ENCODE measurements at places on chromosomes 2 and 18.
A peak's percentile ranks its signal among the peaks of the same experiment; 100 is the strongest.

DNA sequence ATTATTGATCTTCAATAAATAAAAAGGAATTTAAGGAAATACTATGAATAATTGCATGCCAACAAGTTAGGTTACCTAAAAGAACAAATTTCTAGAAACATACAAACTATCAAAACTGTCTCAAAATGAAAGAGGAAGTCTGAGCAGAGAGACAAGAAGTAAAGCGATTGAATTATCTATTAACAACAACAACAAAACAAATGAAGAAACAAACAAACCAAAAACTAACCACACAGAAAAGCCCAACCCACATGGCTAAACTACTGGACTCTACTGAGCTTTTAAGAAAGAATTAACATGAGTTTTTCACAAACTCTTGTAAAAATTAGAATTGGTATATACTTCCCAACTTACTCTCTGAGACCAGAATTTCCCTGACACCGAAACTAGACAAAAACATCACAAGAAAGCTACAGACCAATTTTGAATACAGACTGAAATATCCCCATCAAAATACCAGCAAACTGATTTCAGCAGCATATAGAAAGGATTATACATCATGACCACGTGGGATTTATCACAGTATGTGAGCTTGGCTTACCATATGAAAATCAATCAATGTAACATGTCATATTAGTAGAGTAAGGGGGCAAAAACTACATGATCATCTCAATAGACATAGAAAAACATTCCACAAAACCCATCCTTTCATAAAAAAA, 16.6 kb upstream of the GALNT1 start:
- no peak for DNase-seq

DNA sequence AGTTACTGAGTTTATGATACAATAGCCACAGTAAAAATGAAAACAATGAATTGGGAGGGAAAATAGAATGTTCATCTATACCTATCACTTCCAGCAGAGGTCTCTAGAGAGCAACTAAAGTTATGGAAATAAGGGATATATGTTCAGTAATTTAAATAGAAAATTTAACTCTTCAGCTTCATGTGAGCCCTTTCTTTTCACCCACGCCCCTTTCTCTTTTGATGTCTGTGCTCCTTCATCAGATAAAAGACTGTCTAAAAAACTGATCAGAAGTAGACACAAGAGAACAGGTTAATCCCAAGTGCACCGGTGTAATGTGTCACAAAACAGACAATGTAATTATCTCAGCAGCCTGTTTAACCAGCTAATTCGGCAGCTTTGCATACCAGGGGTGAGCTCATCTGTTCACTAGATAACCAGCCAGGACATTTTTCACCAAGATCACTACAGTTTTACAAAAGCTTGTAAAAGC, 238.5 kb upstream of the ERBB4 start:
- no peak for DNase-seq

DNA sequence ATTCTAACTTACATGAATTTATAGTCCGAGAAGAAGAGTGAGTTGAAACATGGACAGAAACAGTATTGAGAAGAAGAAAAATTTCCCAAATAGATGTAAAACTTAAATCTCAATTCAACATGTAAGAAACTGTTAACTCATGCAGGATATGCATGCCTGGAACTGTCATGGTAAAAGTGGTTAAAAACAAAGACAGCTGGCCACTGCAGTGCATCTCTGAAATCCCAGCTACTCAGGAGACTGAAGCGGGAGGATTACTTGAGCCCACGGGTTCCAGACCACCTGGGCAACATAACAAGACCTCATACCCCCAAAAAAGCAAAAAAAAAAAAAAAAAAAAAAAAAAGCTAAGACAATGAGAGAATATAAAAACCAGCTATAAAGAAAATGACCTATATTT, 93.0 kb upstream of the TTC27 start:
- DNase-seq, result no peak

DNA sequence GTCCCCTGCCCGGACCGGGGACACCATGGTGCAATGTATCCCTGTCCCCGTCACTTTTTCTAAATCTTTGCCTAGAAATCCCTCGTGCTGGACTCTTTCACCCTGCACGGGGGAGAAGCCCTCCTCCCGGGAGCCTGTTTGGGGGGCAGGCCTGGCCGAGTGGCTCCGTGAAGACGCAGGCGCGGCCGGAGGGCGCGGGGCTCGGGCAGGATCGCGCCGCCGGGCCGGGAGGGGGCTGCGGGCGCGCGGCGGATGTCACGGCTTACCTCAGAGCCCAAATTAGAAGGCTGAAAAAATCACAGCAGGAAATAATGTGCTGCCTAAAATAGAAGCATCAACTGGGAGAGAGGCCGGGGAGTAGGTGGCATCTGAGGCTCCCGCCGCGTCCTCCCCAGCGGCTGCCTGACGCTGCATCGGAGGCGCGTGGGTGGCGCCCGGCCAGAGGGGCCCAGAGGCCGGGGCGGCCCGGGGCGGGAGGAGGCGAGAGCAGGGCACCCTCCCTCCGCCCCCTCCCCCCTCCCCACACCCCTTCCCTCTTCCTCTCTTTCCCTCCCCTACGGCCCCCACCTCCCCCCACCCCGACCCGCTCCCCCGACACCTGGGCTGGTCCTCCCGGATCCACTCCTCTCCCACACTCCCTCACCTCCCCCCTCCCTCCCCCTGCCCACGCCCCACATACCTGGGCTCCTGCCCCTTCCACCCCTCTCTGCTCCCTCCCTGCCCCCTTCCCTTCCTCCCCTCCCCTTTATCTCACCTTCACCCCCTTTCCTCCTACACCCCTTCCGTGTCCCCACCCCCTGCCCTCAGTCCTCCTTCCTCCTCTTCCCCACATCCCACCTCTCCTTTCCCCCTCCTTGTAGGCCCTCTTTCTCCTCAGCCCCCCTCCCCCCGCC, 51.9 kb downstream of the SLC4A1AP start:
- DNase-seq, result no peak

GRCh38 chr2:181399027-181399426, 58.2 kb upstream of the ITGA4 start:
- DNase-seq, result no peak

DNA sequence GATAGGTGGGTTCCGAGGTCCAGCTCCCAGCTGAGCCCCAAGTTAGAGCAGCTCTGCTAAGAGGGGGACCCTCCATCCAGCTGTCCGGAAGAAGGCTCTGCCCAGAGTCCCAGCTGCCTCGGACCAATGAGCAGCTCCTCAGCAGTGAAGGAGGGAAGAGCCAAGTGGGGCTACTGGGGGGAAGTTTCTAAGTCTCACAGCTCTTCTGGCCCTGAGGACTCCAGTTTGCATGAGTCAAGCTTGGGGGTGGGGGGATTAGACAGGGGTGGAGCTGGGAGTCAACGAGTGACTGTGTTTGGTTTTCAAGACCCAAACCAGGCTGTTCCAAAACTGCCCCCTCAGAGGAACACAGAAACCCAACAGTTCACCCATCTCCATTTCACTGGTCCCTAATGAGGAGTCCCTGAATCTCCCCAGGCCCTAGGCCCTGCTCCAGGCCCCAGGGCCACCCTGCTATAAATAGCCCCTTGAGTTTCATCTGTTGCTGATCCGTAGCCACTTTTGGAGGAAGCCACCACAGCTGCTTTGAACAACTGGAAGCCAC, 100.9 kb downstream of the TNS1 start:
- no peak for DNase-seq

GRCh38 chr2:200698217-200698616, 112.4 kb downstream of the AOX1 start:
- DNase-seq, result no peak

DNA sequence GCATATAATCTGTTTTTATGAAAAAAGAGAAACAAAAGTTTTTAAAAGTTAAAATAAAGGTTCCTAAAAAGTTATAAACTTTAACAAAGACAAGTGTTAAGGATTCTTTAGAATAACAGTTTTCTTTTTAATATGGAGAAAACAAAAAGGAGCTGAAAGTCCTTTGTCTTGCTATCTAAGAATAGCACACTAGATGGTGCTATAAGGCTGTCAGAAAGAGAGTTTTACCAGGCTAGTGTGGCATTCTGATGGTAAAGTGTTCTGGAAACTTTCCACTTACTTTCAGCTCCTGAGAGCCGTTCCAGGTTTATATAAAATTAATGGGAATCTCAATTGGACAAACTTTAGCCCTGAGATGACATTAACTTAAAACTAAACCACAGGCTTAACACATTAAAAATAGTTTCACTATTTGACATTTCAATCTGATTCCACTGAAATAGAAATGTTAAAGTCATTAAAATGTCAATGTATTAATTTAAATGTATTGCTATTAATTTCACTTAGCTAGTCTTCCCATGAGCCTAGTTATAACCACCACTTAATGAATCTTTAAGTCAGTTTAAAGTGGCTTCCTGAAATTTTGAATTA, 3.7 kb downstream of the FBXO48 start:
- no peak for DNase-seq

DNA sequence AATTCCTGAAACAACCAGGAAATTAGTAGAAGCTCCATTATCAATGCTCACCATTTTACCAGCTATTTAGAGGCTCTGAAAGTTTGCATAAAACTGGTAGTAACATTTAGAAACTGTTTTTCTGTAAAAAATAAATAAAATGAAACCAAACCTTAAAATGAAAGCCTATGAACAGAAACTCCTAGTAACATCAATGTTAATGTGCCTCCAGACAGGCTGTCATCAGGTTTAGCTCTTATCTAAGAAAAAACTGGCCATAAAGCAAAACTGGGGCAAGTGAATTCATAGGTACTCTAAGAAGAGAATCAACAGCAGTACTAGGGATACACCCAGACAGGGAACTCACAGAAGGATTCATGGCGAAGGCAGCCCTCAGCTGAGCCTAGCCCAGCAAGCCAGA, 8.0 kb downstream of the E2F6 start:
- no peak for DNase-seq

DNA sequence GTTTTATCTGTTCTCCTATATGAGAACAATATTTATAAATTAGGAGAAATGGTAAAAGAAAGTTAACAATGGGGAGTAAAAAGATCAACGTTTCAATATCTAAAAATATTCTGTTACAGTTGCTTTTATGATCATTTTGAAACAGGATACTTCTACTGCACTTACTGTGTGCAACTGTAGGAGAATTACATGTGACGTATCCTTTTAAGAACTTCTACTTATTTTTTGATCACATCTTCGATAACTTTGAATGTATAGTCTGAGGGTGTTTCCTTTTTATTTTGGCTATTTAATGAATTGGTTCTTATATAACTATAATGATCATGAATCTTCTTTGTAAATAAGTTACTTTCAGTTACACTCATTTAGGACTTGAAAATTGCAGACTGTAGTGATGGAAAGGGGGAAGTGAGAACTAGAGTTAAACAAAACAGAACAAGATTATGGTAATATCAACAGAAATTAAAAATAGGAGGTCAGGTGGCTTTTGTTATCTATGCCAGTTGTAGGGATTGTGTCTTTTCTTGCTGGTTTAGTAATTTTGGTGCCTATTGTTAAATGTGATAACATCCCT, 109.9 kb downstream of the MSTN start:
- no peak for DNase-seq

DNA sequence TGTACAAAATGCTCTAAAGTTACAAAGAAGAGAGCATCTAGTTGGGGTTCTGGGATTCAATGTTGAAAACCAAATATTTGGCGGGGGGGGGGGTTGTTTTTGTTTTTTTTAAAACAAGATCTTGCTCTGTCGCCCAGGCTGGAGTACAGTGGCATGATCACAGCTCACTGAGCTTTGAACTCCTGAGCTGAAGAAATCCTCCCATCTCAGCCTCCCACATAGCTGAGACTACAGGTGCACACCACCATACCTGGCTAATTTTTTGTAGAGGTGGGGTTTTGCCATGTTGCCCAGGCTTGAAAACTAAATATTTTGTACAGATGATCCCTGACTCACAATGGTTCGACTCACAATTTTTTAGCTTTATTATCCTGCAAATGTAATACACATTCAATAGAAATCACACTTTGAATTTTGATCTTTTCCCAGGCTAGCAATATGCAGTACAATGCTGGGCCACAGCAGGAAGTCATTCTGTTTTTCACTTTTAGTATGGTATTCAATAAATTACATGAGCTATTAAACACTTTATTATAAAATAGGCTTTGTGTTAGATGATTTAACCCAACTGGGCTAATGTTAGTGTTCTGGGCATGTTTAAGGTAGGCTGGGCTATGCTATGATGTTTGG, 7.6 kb downstream of the BARD1 start:
- DNase-seq, result no peak

- no peak for DNase-seq
These were observed 296.0 kb upstream of the KYNU start for GRCh38 chr2:142581491-142581890.

- no peak for DNase-seq
These were observed 3.2 kb downstream of the CABLES1 start for GRCh38 chr18:23138471-23138870.

- DNase-seq, result no peak
These were observed 14.7 kb upstream of the IKZF2 start for GRCh38 chr2:213166109-213166508.

GRCh38 chr18:11884396-11885030, 23.6 kb downstream of the MPPE1 start:
- no peak for DNase-seq

DNA sequence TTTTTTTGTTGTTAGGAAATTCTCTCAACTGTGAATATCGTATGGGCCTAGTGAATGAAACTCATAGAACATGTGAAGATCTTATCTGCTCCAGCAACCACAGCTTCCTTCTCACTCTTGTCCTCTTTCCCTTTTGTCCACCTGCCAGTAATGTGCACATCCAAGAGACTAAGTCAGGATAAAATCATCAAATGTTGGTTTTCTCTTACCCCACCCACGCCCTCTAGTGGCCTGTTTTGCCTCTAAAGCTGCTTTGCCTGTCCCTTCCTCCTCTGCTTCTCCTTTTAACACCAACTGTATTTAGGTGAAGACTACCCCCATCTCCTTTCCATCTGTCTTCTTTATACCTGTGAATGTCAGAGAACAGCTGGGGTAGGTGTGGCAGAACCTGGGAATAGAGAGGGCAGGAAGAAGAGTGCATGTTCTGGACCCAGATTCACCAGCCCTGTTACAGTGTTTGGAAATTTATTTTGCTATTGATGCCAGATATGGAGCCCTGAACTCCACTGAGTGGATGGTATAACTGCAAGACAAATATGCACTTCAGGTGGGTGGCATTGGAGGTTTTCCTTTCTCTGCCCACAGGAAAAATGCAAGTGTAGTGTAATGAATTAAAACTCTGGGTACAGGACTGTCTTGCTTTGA, 8.4 kb upstream of the MGAT5 start:
- peak; percentile 65 for DNase-seq

DNA sequence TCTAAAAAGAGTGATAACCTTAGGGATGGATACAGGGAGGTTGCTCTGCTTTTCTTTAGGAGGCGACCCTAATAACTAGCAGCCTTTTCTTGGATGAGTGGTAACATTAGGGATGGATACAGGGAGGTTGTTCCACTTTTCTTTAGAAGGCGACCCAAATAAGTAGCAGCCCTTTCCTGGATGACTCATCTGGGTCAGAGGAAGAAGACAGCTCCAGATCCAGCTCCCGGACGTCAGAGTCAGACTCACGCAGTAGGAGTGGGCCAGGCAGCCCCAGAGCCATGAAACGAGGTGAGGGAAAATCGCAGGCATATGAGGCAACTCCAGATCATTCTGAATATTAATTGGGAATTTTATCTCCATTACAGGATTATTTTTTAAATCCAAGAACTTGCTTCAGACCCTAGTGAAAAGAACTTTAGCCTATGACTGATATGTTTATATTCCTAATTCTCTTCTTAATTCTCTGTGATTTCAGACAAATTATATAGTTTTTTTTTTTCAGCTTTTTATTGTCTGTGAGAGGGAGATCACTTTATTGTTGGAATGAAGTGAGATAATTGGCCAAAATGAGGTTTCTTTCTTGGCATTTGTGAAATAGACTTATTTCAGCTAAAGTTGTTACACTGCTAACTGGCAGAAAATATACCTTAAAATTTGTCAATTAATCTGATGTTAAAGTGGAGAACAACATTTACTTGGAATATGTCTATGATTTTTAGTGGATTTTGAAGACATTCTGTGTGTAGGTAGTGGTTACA, 31.2 kb upstream of the C1GALT1C1L start:
- no peak for DNase-seq
